ENCODE measurements at places on chromosomes 3 and 15. TPM values are rescaled to one million over a fixed set of nuclear protein-coding genes. Genes with fewer than 3 reads are reported as not detected.

UTS2B gene
- 0.87 TPM for polyA plus RNA-seq

RTP1 gene
- polyA plus RNA-seq: not detected

CLSTN2 gene
- 1.7 TPM for polyA plus RNA-seq

CIB2 gene
- polyA plus RNA-seq: 40.1 TPM

GOLGA6D gene
- 0.13 TPM for polyA plus RNA-seq

RASL12 gene
- polyA plus RNA-seq: 7.2 TPM

CILP gene
- polyA plus RNA-seq: 3.4 TPM

EXD1 gene
- polyA plus RNA-seq: not detected

NANOGP8 gene
- polyA plus RNA-seq: not detected

Measured in renal pelvis (tissue), 12 donors.